Hematopoietic multipotent progenitor cell treated with erythropoietin and hydrocortisone succinate and interleukin-3 and kit ligand, for 17 days (in vitro differentiated cells): ENCODE measurements at places on chromosomes 12 and 14.

DNA sequence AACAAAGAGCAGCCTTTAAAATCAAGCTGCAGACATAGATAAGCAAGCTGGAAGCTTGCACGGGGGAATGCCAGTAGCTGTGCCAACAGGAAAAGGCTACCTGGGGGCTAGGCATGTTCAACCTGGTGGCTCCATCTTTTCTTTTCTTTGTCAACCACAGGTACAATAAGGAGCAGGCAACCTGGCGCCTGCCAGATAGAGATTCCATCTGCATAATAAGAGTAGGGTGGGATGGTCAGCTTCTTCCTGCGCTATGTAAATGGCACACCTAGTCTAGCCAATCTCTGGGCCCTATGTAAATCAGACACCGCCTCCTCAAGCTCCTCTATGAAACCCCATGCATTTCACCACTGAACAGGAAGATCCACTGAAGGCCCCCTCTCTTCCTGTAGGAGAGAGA is 87.4 kb upstream of the PKP2 start:
- no peak for DNase-seq

DNA sequence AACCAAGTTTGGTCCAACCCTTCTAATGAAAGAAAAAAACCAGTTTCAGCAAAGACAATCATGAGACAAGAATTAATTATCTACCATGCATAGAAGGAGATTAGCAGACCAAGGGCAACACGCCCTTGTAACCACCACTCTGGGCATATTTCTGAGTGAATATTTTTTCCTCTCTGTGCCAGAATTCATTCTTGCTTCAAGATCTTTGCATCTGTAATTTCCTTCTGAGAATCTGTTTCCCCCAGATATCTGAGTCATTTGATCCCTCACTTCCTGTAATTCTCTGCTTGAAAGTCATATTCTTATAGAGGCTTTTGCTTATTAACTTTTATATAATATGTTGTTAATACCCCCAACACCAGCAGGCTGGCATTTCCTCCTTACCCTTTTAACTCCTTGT is 243.7 kb downstream of the SLC16A7 start:
- DNase-seq = no peak

DNA sequence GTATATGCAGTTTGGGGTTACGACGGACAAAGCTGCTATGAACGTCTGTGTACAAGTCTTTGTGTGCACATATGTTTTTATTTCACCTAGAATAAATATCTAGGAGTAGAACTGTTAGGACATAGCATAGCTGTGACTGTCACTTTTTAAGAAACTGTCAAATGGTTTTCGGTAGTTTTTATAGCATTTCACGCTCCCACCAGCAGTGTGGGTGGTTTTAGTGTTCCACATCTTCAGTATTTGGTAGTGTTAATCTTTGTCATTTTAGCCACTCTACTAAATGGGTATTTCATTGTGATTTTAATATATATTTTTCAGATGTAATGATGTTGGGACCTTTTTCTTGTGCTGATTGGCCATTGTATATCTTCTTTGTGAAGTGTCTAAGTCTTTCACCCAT is 109.1 kb upstream of the BCAT1 start:
- DNase-seq = no peak

GRCh38 chr14:77531071-77531470 is 32.5 kb upstream of the ISM2 start:
- no peak for DNase-seq

- DNase-seq = no peak
Observed at GRCh38 chr12:63795944-63796343, 16.2 kb downstream of the RXYLT1 start.

DNA sequence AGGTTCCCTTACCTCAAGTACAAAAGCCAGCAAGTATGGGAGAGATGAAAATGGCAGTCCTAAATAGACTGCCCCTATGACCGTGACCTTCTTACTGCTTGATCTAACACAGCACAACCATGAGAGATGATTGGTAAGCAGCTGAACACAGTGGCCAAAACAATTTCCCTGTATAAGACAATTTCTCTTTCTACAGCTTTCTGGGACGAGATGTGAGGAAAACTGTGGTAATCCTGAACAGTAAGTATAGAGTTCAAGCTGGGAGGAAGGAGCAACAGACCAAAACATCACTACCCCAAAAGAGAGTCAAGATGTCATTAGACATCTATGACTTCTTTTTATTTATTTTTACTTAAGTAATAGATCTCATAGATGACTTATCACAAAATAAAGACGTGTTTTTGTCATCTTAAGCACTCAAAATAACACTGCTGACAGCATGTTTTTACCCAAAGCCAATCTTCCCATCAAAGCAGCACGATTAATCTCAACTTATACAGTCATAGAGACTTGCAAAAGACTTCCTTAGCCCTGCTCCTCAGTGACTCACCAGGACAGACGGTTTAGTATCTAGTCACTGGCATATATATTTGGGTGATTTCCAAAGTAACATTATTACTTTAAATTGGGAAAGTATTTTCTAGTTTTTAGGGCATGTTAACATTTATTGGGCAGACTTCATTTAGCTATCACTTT is 3.7 kb downstream of the TMEM52B start:
- no peak for DNase-seq

DNA sequence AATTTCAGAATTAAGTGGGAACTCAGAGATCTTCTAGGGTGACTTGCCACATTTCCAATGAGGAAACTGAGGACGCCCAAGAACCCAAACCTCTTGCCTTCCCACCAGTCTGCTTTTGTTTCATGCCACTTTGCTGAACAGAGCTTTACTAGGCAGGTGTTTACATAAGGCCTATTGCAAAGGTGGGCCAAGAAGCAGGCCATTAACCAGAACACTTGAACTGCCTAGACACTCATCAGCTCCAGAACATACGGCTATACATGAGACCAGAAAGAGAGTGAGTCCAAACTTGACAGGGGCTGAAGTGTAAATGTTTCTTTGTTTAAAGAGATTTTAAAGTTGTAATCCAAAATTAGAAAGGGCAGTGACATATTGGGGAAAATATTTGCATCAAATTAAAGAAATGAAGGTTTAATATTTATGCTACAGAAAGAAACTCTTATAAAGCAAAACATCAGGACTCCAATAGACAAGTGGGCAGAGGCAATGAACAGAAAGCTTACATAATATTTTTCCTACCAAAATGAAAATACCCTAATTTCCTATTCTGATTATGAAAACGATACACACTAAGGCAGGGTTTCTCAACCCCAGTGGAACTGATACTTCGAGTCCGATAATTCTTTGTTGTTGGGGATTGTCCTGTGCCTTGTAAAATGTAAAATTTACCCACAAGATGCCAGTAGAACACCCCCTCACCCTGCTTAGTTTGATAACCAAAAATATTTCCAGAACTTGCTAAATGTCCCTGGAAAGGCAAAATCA is 11.7 kb downstream of the BATF start:
- no peak for DNase-seq

DNA sequence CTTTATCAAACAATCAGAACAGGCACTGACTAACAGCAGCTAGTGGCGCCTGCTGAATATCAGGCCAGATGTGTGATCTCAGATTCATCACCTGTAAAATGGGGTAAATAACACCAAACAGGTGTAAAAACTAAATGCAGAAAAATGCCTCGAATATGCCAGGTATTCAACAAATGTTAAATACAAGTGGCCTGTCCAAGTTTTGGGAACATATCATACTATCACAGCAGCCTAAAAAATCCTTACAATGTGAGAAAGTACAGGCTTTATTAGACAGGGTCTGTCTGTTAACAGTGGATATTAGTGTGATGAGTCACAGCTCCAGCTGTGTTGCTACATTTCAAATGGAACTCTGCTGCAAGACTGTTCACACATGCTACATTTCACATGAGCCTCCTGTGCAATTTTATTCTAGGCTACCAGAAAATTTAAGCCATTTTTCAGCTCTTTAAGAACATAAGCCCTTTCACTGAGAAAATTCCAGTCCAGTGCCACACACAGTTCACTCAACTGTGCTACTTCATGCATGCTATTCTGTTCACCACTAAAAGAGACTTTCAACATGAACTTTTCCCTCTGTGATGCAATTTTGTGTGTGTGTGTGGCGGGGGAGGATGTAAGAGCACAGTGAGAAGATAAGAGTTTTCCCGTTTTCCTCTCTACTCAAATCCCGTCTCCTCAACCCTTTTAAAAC is 56.7 kb downstream of the MSRB3 start:
- DNase-seq = no peak

DNA sequence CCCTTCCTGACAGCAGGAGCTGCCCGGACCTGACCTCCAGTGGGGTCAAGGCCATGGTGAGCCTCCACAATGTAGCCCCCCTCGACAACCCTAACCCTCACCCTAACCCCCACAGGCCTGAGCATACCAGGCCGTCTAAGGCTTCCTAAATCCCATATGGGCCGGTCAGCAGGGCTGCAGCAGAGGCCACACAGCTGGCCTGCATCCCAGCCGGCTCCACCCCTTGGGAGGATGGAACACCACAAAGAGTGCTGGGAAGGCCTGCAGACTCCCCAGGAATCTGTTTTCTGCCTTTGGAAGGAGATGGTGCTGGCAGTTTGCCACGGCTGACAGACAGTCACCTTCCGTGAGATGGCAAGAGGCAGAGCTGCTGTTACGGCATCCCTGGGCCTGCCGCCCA is 2.8 kb downstream of the TMEM179 start:
- no peak for DNase-seq

DNA sequence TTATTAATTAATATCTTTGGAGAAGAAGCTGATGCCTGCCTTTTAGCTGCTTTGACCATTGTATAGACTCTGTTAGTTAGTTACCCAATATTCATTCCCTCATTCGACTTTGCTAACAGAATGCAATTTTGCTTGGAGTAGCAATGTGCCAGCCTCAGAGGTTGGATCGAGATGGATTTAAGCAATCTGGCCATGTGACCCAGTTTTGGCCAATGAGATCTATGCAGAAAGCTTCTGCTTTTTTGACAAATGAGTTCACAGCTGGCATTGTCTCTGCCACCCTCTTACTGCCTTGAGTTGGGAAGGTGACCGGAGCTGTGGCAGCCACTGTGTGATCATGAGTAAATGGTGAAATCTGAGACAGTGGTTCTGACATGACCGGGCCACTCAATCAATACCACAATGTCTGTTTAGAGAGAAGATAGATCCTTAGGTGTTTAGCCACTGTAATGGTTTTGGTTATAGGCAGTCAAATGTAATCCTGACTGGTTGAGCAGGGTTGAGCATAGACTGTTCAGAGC is 74.9 kb upstream of the MED13L start:
- DNase-seq = no peak

- no peak for DNase-seq
Observed at GRCh38 chr14:95300002-95300696, 19.6 kb downstream of the CLMN start.

GRCh38 chr12:80038062-80038560 is 61.2 kb upstream of the OTOGL start:
- DNase-seq = no peak

DNA sequence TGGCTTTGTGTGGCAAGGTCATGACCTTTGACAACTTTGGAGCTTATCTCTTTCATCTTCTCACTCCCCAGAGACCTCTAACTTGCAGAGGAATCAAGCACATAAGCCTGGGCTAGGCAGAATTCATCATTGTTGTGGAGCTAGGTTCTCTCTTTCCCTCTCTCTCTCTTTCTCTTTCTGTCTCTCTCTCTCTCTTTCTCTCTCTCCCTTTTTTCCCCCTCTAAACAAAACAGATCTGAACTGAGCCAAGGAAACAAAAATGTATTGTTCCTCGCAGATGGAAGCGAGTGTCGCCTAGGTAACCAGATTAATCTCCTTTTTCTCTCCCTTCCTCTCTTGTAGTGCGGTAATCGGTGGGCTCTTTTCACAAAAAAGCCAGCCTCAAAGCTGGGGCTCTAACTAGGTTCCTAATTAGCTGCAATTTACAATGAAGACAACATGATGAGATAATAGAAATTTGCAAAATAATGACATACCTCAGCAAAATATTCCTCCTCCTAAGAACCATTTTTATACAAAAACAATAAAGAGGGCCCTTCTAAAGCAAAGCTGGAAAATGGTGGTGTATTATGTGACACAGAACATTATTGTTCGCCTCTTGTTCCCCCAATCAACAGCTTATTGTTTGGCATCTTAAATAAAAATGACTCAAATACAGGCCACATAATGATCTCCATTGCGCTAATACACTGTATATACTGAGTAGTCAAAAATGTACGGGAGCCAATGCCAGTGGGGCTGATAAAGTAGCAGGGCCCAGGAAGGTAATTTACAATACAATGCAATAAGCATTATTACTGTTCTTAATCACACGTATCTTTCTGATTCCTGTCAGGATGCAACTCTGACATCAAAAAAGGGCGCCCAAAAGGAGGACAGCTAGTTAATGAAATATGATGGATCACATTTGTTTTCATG is 65.7 kb upstream of the SOX5 start:
- DNase-seq = no peak

- no peak for DNase-seq
Observed at GRCh38 chr12:59603754-59604153, 7.9 kb downstream of the SLC16A7 start.

GRCh38 chr14:93160353-93160801 is 24.3 kb downstream of the MOAP1 start:
- no peak for DNase-seq

DNA sequence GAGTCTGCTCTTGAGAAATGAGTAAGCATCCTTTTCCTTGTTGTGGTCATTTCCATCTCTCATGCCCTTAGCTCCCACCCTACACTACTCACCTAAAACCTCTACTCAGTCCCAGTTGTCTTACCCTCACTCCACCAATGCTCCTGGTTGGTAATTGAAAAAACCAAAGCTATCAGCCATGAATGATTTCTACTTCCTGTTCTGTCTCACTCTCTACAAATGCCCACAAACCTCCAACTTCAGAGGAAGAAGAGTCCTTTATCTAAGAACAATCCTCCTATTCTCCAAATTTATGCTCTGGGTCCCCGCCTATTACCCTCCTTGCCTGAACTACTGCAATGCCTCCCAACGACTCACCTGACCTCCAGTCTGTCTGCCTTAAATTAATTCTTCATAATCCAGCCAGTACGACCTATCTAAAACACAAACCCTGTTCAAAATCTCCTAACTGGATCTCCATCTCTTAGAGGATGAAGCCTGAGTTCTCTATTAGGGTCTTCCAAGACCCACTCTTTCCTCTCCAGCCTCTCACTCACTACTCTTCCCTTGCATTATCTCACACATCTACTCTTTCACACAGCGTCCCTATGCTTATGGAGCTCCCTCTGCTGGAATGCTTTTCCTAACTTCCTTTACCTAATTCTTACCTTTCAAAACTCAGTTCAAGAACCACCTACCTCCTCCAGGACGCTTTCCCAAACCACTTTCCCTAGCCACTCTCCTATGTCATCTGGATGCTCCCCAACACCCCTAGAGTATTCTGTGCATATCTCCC is 2.2 kb downstream of the DHRS1 start:
- peak; percentile 67 for DNase-seq

DNA sequence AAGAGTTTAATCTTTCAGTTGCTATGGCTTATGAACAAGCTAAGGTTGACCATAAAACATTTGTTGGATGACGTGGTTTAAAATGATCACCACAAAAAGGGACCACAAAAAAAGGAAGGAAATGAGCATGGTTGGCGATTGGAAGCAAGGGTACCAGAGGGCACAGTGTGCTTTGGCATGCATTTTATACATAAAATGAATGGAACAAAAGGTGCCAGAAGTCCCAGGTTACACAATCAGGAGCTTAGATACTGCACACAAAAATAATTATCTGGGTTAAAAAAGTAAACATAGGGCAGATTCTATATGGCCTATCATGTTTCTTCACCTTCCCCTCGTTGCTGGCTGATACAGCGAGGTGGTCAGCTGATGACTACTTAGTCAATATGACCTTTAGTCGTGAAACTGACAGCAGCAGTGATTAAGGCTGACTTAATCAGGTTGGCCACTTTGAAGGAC is 50.7 kb downstream of the ZC3H14 start:
- DNase-seq = no peak

GRCh38 chr12:132558042-132558856 is 52.1 kb downstream of the LRCOL1 start:
- DNase-seq = no peak

GRCh38 chr12:123532808-123533649 is 490 bp downstream of the RILPL1 start:
- DNase-seq = no peak
